ENCODE measurements at places on chromosomes 2 and 18.

DNA sequence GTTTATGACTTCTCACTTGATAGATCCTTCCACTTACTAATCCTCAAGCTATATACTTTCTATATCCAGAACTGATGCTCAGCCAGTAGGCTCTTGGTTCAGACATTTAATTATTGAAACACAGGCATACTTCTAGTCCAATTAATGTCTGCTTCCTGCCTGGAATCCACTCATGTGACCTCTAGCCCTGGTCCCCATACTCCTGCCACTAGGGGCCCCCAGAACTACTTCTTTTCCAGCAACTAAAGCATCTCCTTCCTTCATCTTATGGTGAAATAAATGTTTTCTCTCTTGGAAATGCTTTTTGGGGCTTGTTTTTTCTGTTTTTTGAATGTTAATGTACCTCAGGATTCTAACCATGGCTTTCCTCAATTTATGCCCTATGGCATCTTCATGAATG, 527.6 kb downstream of the SATB2 start:
- no peak for DNase-seq

- DNase-seq, result no peak
These were observed 63.4 kb downstream of the TPO start for GRCh38 chr2:1476617-1477195.

GRCh38 chr2:236309669-236310029, 45.4 kb upstream of the ASB18 start:
- DNase-seq, result no peak

- no peak for DNase-seq
These were observed 78.3 kb downstream of the SKA1 start for GRCh38 chr18:50453014-50453680.

DNA sequence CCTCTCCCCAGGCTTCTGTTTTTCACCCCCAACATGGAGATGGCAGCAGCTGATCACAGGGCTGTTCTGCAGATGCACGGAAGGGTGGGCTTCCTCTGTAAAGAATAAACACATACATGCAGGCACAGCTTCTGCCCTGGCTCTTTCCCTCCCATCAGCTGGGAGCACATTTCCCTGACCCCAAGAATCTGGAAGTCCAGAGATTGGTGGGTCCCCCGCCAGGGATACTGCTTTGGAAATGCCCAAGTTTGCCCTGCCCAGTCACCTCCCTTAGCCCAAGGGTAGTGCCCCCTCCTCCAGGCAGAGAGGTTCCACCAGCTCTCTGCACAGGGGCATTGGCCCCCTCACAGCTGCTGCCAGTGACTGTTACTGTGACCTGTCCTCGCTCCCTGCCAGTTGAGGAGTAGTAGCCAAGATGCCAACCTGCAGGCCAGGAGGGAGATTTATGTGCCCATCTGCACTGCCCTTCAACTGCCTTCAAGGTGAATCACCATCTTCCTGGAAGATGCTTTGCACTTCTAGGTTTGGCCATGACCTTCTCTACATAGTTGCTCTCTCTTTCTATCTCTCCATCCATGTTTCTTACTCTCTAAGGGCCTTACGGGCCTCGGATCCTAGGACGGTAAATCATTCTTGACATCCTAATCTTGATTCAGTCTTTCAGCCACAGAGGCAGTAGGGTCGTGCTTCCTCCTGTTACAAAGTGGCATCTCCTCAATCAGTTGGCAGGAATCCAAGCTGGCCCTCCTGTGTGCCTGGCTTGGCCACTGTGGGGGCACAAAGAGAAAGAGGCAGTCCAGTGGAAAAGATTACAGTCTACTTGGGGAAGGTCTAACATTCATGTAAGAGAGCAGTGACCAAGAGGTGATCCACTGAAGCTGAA, 121.8 kb downstream of the CTIF start:
- DNase-seq, result no peak

GRCh38 chr2:238225911-238226697, 13.7 kb downstream of the HES6 start:
- DNase-seq, result no peak

GRCh38 chr2:149994057-149994728, 406.6 kb upstream of the MMADHC start:
- no peak for DNase-seq

- DNase-seq, result no peak
These were observed 60.1 kb downstream of the ITGB6 start for GRCh38 chr2:160139991-160140390.

GRCh38 chr2:88627856-88628570, 749 bp upstream of the EIF2AK3 start:
- peak; percentile 44 for DNase-seq

GRCh38 chr18:51190000-51190399, 7.5 kb downstream of the MEX3C start:
- DNase-seq, result no peak

DNA sequence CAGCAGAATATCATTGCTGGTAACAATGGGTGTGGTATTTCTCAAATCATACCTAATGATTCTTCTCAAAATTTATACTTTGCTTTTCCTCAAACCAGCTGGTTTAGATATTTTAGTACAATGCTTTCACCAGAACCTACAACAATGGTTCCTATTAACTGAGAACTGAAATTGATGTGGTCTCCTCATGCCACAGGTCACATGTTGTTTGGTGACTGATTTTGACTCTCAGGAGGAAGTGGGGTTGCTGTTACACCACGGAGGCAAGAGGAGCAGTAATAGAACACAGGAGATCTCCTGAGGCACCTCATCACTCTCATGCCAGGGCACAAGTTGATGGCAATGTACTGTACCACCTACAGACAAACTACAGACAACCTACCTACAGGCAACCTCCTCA, 3.0 kb upstream of the CEP68 start:
- no peak for DNase-seq

- DNase-seq, result no peak
These were observed 33.5 kb upstream of the ATG16L1 start for GRCh38 chr2:233217892-233218377.

DNA sequence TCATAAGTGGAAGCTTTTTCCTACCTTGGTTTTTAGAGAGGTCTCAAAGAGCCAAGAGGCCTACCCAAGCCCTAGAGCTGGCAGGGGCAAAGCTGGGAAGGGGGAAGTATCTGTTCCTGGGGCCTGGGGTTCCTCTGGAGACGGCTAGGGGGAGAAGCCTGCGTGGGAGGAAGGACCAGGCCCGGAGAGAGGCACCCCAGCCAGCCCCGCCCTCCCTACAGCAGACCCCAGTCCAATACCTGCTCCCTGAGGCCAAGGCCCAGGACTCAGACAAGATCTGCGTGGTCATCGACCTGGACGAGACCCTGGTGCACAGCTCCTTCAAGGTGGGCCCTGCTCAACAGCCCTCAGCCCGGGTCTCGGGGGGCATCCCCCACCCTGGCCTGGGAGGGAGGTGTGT, 2.2 kb downstream of the CTDSP1 start:
- DNase-seq, result no peak

- no peak for DNase-seq
These were observed 246.3 kb downstream of the TXNL1 start for GRCh38 chr18:56391931-56392590.

GRCh38 chr18:23141104-23141999, 6.1 kb downstream of the CABLES1 start:
- DNase-seq, result no peak
